ENCODE measurements at places on chromosomes 3 and 15.

DNA sequence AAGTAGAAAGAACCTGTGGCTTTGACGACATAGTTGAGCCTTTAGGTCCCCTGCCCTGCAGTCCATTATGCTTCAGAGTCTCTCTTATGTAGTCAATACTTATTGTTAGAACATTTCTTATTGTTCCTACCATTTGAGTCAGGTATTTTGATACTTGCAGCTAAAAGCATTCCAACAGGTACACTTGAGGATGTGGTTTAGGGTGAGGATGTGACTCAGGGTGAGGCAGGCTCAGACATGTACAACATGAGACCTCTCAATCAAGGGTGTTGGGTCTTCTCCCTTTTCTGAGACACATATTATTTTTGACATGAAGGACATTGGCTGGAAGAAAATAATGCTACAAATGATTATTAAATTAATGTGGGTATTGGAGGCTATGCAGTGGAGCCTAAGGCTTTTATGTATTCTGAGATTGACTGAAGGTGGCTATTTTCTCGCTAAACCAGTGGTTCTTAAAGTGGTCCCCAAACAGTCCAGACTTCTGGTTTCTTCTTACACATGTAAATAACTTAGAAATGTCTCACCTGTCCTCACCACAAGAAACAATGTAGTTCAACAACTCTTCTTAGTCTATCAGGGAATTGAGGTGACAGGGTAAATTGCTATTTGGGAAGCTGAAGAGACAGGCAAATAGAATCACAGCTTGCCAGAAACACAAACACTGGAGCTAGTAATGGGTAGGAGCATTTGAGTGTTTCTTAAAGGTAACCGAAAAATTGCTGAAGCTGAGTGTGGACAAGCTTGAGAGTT is 135.5 kb upstream of the ZPLD1 start:
- no peak for DNase-seq

DNA sequence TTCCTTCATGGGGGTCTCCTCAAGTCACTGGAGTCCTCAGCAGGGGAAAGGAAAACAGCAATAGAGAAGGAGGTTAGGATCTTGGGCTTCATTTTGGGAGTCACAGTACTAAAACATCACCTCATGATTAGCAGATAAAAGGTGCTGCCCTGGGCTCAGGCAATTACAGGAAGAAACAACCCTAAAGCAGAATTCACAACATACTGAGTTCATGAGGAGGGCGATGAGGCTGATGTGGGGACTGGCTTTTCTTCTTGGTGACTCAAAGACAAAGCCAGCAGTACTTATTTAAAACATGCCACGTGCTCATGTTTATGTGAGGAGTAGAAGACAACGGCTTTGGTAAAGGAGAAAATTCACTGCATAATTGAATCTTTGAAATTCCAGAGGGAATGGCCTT is 822.3 kb upstream of the CFAP20DC start:
- no peak for DNase-seq

DNA sequence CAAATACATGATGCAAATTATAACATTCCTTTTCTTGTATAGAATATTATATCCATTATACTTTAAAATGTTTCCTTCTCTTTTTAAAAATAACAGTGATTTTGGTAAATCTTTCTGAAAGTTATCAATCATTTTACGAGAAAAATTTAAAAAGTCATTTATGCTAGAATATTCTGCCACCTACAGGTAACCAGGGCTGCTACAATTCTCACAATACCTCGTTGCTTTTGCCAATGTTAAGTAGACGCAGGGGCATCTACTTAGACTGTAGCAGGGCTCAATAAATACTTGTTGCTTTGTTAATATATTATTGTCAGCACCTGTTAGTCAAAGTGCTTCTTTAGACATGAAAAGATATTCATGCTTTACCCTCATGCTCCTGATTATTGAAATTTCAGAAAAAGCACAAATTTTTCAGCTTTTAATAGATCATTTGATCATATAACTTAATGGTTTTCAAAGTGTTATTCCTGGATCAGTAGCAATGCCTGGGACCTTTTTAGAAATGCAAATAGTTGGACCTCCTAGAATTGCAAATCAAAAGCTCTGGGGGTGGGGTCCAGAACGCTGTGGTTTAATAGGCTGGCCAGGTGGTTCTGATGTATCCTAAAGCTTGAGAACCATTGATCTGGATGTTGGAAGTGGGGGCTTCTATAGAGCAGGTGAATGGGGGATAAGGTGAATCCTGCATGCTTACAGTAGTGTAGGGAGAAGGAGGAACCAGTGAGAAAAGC is 223.6 kb upstream of the PDZRN3 start:
- DNase-seq, result no peak

DNA sequence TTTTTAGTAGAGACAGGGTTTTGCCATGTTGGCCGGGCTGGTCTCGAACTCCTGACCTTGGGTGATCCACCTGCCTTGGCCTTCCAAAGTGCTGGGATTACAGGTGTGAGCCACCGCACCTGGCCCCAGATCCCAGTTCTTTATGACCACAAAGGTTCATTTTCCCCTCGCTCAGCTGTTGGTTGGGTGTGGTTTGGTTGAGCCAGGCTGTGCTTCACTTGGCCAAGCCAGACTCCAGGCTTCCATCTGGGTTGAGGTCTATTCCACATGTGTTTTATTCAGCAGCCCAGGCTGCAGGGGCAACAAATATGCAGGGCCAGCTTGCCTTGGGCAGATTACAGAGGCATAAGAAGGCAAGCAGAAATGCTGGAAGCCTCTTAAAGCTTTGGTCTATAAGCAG is 13.7 kb downstream of the CGNL1 start:
- DNase-seq, result no peak

GRCh38 chr15:79088426-79089205 is 2.0 kb downstream of the RASGRF1 start:
- no peak for DNase-seq

DNA sequence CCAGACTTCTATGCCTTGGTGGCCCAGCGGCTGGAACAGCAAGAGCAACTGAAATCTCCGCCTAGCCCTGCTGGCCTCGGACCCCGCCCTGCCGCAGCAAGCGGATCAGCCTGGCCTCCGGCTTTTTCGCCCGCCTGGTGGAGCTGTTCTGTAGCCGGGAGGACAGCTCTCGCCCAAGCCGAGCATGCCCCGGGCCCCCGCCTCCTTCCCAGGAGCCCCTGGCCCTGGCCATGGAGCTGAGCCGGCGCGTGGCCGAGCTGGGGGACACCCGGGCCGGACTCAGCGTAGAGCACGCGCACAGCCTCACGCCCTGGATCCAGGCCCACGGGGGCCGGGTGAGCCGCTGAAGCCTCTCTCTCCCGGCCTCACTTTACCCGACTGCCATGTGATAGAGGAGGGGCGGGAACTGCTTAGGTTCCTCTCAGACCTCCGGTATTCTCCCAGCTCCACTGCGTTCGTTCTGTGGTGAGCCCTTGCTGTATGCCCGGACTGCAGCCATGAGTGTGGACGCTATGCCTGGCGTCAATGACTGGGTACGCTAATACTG is 24.1 kb upstream of the MRPL3 start:
- DNase-seq, result no peak

DNA sequence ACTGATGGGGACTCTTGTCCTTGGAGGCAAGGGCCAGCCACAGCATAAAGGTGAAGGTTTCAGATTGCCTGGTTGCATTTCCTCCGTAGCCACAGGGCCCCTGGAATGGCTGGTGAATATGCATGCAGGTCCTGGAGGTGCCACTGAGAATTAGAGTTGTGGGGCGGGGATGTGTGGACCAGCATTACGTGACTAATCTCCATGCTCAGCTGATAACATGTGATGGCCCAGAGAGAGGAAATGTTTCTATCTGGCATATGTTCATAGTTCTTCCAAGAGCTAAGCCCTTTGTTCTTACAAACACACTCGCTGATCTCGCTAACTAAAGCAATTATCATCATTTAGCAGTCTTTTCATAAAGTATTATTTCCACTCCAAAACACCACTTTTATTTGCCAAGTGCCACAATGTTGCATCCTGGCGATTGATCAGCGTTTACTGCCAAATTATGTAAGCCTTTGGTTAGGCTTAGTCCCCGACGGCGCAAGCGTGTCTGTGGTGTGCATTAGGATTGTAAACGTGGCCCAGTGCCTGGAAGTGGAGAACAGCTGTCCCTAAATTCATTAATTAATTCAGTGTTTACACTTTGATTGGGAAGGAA is 55.9 kb downstream of the CGNL1 start:
- DNase-seq, result no peak

- DNase-seq, result peak; percentile 31
Measured at GRCh38 chr15:55277116-55277564, 12.5 kb downstream of the RAB27A start.

- peak; percentile 51 for DNase-seq
Measured at GRCh38 chr15:82298520-82298919, 35.9 kb downstream of the SAXO2 start.

GRCh38 chr3:194973366-194974000 is 287.8 kb downstream of the FAM43A start:
- no peak for DNase-seq

- no peak for DNase-seq
Measured at GRCh38 chr3:47910777-47911440, 105.3 kb downstream of the MAP4 start.

GRCh38 chr3:100537646-100538338 is 45.4 kb downstream of the TMEM45A start:
- no peak for DNase-seq

- DNase-seq, result no peak
Measured at GRCh38 chr3:171444001-171444690, 16.1 kb downstream of the TNIK start.

- DNase-seq, result no peak
Measured at GRCh38 chr15:100703671-100704070, 101.3 kb downstream of the ASB7 start.

DNA sequence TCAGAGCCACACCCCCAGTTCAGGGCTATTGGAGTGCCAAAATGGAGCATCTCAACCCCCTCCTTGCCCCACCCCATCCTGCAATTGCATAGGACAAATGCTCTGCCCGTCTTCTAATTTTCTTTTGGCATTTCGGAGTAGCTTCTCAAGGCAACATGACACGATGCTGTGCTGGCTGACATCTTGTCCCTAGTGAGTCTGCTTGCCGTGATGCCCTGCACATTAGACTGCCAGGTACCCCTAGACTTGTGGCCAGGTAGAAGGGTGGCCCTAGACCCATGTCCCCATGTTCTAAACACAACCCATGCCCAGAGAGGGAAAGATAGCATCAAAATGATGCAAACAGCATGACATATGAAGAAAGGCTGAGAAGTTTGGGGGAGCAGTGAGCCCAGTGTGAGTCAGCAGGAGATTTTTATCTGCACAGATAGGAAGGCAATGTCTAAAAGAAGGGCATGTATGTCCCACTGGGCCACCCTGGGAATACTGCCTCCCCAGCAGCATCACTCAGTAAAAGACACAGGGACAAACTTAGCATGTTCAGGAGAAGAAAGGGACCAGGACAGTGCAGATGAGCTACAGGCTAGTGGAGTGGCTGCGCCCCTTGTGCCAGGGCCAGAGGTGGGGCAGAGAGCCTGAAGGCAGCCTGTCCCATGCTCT is 36.8 kb downstream of the CA12 start:
- no peak for DNase-seq

DNA sequence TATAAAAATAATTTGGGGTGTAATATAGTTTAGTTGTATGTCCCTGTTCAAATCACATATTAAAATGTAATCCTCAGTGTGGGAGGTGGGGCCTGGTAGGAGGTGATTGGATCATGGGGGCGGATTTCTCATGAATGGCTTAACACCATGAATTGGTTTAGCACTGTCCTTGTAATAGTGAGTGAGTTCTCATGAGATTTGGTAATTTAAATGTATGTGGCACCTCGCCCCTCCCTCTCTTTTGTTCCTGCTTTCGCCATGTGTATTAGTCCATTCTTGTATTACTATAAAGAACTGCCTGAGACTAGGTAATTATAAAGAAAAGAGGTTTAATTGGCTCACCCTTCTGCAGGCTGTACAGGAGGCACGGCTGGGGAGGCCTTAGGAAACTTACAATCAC is 83.9 kb downstream of the ANXA2 start:
- DNase-seq, result no peak

DNA sequence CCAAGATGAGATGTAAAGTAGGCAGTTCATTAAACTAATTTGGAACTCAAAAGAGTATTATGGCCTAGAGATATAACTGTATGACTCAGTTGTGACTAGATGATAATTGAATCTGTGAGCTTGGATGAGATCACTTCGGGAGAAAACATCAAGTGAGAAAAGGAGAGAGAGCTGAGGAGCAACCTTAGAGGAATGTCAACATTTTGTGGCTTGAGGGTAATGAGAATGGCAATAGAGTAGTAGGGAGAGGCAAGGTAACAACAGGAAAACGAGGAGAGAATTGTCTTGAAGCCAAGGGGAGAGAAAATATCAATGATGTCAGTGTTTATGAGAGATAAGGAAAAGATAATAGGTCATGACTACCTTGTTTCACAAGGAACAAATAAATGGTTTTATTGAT is 580.2 kb downstream of the NLGN1 start:
- DNase-seq, result no peak

DNA sequence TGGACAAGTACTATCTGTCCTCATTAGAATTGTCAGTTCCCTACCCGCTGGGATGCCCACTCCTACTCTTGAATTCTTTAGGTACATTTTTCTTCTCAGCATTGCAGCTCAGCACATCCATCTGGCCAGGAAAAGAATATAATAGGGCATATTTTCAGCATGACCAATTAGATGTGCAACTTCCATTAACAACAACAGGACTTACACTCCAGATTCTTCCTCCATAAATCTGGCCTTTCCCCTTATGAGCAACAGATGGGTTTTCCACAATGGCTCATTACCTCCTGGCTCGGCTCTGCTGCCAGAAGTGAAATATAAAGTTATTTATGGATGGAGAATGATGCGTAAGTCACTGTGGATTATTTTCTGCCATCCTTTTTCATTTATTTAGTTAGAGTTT is 443.8 kb upstream of the TGFBR2 start:
- DNase-seq, result no peak

DNA sequence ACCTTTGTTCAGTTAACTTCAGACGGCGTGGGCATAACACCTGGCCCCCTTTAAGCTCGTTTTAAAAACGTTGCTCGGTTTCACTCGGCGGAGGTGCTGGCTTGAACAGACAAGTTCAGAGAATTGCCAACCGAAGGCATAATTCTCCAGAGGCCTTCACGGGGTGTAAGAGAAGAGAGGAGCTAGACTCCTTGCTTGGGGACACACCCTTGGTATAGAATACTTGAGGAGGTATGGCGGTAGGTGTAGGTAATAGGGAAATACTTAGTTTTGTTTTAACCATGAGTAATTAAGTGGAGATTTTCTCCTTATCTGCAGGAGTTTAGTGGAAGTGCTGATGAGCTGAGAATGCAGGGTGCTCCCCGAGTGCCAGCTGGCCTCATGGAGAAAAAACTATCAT is 921 bp downstream of the FBXL2 start:
- DNase-seq, result no peak

- DNase-seq, result no peak
Measured at GRCh38 chr3:179697736-179698332, 45.0 kb downstream of the USP13 start.

- DNase-seq, result no peak
Measured at GRCh38 chr3:194675081-194675640, 3.2 kb upstream of the LSG1 start.

DNA sequence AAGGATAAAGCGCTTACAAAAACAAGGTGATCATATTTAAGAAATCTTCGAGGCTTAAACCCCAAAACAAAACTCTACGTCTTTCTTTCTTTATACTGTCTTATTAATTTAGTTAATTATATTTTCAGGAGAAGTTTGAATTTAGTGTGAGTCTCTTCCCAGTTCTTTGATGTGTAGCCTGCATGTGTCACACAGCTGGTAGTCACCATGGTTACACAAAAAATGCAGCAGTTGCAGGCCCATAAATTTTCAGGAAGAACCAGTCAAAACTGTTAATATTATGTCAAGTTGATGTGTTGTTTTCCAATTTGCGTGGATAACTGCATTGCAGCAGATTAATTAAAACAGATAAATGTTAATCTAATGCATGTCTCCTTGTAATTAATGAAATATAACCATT is 10.4 kb downstream of the CLSTN2 start:
- no peak for DNase-seq

- no peak for DNase-seq
Measured at GRCh38 chr3:87694678-87695077, 364.1 kb downstream of the CGGBP1 start.
